ENCODE measurements at places on chromosomes 6 and 20. TPM values are rescaled to one million over a fixed set of nuclear protein-coding genes. Genes with fewer than 3 reads are reported as not detected.
A peak's percentile ranks its signal among the peaks of the same experiment; 100 is the strongest.

DNA sequence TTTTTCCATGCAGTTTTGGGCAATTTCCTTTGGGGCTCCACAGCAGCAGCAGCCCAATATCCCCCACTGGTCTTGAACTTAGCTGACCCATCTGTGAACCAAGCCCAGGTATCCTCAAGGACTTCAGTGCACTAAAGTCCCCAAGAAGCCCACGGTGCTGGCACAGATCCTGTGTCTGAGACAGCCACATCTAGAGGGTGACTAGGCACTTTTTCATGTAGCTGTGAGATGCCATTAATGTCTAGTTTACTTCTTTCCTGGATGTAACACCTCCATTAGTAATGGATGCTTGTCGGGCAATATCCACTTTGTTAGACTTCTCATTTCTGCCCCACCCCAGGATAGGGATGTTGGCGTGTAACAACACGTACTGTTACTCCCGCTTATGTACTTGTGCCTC, 176.2 kb upstream of the PROKR2 start:
- DNase-seq, result no peak
- no peaks in the 10 kb centered on the region for H3K36me3 ChIP-seq
- no peak overlapping the region for H3K4me3 ChIP-seq
- H3K27ac ChIP-seq, result no peak overlapping the region

- H3K4me3 ChIP-seq, result no peak overlapping the region
- H3K27ac ChIP-seq, result no peak overlapping the region
- H3K27me3 ChIP-seq, result no peaks in the 10 kb centered on the region
- DNase-seq, result no peak
- H3K36me3 ChIP-seq, result no peaks in the 10 kb centered on the region
- H3K4me1 ChIP-seq, result peaks cover 15% of the 10 kb centered on the region
Measured at GRCh38 chr6:95240514-95240913, 336.8 kb upstream of the MANEA start.

GRCh38 chr6:93746892-93747291, 327.5 kb upstream of the EPHA7 start:
- no peak overlapping the region for H3K27ac ChIP-seq
- DNase-seq, result no peak
- H3K4me1 ChIP-seq, result no peaks in the 10 kb centered on the region

- H3K4me3 ChIP-seq, result no peak overlapping the region
- H3K36me3 ChIP-seq, result no peaks in the 10 kb centered on the region
- no peak for DNase-seq
- no peak overlapping the region for H3K27ac ChIP-seq
Measured at GRCh38 chr20:55057779-55058415, 582.5 kb downstream of the DOK5 start.

DNA sequence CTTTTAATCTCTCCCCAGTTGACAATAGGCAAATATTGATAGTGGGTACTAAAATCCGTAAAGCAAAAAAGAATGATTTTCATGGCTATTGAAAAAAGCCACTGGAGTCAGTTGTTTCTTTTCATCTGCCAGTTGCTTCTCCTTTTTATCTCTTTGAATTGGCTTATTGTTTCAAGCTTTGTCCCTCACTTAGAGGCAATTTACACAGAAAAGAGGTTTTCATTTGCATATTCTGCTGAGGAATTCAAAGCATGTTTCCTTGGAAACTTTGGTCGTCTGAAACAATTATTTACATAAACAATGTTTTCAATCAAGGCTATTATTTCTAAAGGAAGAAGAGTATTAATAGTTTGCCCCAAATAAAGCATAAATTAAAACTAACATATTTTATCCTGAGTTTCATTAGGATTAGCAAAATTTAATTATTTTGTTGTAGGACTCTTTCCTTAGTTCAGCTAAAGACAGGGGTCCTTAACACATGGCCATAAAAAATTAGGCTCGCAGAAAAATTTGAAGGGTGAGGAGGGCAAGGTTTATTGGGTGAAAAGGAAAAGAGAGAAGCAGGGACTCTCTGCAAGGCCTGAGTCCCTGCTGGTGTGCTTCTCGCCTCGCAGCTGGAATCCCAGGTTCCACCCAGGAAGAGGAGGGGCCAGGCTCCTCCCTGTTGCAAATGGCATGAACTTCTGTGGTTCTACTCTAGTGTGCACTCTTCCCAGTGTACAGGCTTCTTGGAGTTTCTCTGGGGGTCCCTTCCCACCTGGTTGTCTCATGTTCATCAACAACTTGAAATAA, 138.8 kb upstream of the LAMA2 start:
- H3K36me3 ChIP-seq, result no peaks in the 10 kb centered on the region
- no peak for DNase-seq
- no peak overlapping the region for H3K4me3 ChIP-seq
- H3K27ac ChIP-seq, result no peak overlapping the region

- H3K27ac ChIP-seq, result no peak overlapping the region
- no peaks in the 10 kb centered on the region for H3K4me1 ChIP-seq
- DNase-seq, result no peak
- no peaks in the 10 kb centered on the region for H3K36me3 ChIP-seq
Measured at GRCh38 chr20:52536040-52536439, 344.5 kb upstream of the ZFP64 start.

PTCHD4 gene
- total RNA-seq, result 8.5 TPM

DNA sequence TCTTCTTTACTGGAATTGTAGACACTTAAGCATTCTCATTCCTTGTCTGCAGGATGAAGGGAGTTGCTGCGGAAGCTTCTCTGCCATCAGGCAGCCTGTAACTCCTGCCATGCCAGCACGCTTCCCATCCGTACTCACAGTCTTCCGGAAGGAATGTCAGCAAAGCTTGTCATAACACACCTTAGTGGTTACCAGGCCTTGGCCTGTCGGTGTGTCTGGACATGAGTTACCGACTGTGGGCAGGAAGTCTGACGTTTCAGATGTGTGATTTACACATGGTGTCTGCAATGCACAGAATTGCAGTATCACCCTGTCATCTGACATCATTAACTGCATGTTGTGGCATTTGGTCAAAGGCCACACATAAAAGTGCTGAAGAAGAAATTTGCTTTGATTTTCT, 102.2 kb downstream of the SLC24A3 start:
- H3K36me3 ChIP-seq, result no peaks in the 10 kb centered on the region
- no peaks in the 10 kb centered on the region for H3K27me3 ChIP-seq

DNA sequence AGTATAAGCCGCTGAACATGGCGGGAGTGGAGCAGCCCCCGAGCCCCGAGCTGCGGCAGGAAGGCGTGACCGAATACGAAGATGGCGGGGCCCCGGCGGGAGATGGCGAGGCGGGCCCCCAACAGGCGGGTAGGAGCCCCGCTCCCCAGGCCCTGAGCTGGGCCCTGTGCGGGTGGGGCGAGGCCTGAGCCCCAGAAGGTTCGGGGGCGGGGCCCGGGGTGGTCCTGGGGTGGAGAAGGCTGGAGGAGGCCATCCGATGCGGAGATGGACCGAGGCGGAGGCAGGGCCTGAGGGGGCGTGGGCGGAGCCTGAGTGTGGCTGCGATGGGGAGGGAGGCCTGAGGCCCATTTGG, 7.1 kb downstream of the L3MBTL1 start:
- peak overlapping the region; percentile 83 for H3K27ac ChIP-seq
- no peaks in the 10 kb centered on the region for H3K36me3 ChIP-seq
- peaks cover under 1% of the 10 kb centered on the region for H3K27me3 ChIP-seq

DNA sequence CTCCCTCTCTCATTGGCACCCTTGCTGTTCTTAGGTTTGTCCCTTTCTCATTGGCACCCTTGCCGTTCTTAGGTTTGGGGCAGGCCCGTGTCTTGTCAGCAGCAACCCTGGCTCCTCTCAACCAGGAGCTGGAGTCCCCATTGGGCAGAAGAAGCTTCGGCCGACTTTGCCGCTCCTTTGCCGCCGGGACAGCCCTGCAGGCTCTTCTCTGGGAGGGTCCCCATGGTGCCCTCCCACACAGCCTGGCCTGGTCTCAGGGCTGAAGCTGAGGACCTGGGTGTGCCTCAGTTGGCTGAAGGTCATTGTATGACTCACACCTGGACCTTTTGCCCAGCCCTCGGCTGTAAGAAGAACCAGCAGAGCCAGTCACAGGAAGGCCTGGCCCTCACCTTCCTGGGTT, 59.6 kb downstream of the PPP1R14C start:
- H3K4me1 ChIP-seq, result peaks cover 3% of the 10 kb centered on the region
- H3K27me3 ChIP-seq, result peaks cover 13% of the 10 kb centered on the region
- DNase-seq, result no peak

DNA sequence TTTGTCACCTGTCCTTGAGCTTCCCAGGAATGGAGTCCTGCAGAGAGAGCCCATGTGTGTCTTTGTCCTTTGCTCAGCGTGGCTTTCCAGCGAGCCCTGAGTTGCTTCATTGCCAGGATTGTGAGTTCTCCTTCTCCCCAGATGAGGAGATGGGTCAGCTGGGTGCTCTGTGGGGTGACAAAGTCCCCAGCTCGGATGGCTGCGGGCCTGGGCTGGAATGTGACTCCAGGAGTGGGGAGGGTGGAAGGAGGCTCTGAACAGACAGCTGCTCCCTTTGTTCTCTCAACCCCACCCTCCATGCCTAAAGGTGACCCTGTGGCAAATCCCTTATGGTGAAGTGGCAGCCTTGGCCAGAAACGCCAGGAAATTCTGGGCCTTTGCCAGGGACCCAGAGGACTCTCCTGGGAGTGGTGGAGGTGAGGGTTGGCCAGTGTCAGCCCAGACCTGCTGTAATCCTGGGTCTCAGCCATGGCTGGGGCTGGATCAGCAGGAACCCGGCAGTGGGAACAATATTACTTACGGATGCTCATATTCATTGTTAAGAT, 44.4 kb upstream of the CST5 start:
- H3K27me3 ChIP-seq, result peaks cover 11% of the 10 kb centered on the region
- H3K4me3 ChIP-seq, result no peak overlapping the region
- peaks cover 15% of the 10 kb centered on the region for H3K4me1 ChIP-seq
- no peak overlapping the region for H3K27ac ChIP-seq

DEFB125 gene
- not detected for total RNA-seq

GRCh38 chr6:156963712-156964700, 186.8 kb downstream of the ARID1B start:
- H3K27me3 ChIP-seq, result no peaks in the 10 kb centered on the region
- H3K36me3 ChIP-seq, result peaks cover 2% of the 10 kb centered on the region
- peaks cover 15% of the 10 kb centered on the region for H3K4me1 ChIP-seq
- no peak for DNase-seq
- H3K4me3 ChIP-seq, result no peak overlapping the region
- no peak overlapping the region for H3K27ac ChIP-seq

GRCh38 chr6:113842165-113842564, 15.0 kb upstream of the MARCKS start:
- H3K4me1 ChIP-seq, result peaks cover 23% of the 10 kb centered on the region
- no peak for DNase-seq
- no peak overlapping the region for H3K27ac ChIP-seq
- no peaks in the 10 kb centered on the region for H3K36me3 ChIP-seq
- no peak overlapping the region for H3K4me3 ChIP-seq

NR2E1 gene
- not detected for total RNA-seq

GRCh38 chr6:155274106-155274505, 10.3 kb downstream of the CLDN20 start:
- DNase-seq, result no peak
- H3K4me1 ChIP-seq, result peaks cover 18% of the 10 kb centered on the region
- H3K4me3 ChIP-seq, result no peak overlapping the region
- H3K27ac ChIP-seq, result no peak overlapping the region

DNA sequence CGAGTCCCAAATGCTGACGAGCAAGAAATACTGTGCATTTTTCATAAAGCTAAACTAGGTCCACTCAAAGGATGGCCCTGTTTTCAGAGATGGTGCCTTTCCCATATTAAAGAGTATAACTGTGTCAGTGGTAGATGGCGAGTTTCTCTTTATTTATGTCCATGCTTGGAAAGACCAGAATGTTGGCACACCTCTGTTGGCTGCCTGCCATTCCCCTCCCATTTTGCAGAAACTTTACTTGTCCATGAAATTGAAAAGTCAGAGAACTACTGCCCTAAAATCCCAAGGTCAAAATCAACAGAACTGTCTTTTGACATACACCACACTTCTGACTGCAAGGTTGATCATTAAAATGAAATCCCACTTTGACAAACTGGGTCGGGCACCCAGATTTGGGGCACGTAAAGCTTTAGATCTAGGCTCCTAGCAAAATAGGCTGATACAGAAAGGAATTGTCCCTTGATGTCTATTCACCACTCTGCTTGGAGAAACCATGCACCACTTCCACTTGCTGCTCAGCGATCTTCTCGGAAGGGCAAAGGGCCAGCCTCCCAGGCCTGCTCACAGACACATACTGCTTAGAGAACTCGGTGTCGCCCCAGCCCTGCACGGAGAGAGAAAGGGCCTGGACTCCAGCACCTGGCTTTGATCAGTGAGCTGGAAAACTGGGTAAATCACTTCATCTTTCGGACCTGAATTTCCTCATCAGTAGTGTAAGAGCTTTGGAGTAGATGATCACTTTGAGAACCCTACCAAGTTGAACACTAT, 130.0 kb downstream of the AGPAT4 start:
- H3K27me3 ChIP-seq, result no peaks in the 10 kb centered on the region
- no peak overlapping the region for H3K27ac ChIP-seq
- peak; percentile 22 for DNase-seq

- peaks cover 3% of the 10 kb centered on the region for H3K4me1 ChIP-seq
- H3K4me3 ChIP-seq, result no peak overlapping the region
- no peaks in the 10 kb centered on the region for H3K36me3 ChIP-seq
Measured at GRCh38 chr20:58625585-58625984, 25.5 kb upstream of the STX16 start.

DNA sequence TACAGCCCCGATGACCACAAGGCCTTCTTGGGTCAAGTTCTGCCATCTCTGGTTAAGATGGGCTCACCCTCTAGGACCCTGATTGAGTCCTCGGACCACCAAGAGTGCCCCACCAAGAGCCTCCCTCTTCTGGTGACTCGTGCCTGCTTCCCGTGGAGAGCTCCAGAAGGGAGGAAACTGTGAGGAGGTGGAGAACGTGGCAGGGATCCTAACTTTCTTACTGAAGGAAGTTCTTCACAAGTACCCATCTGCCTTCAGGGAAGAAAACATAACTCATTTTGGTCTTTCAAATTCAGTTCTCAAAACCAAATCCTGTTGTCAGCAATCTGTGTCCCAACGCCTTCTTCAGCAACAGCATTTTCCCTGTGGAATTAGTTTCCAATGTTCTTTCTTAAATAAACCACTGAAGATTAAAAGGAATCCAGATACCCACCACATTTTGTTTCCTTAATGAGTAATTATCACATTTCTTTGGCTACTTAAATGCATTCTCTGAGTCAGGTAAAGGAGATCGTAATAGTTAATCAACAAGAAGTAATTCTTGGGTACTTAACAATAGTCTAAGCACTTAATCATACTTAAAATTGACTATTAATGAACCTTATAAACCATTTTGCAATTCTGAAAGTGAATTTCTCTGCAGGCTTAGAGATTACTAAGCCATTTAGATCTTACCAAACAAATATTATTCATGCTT, 185.8 kb upstream of the SGK1 start:
- no peaks in the 10 kb centered on the region for H3K4me1 ChIP-seq
- peaks cover 3% of the 10 kb centered on the region for H3K36me3 ChIP-seq
- no peak overlapping the region for H3K4me3 ChIP-seq
- H3K27ac ChIP-seq, result no peak overlapping the region
- DNase-seq, result no peak

DNA sequence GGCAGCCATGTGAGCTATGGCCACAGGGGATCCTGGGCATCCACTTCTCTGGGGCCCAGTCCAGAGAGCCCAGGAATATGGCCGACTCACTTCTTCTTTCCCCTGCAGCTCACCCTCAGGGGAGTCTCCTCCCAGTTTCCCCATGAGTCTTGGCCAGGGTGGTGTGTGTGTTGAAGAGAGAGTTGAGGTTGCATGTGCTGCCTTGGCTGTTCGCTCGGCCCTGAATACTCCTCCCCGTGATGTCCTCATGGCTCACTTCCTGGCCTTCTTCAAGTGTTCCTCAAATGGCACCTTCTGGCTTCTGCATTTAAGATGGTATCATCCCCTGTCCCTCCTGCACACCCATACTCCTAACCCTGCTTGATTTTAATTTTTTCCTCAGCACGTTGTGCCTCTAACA, 3.2 kb upstream of the TREML1 start:
- no peak overlapping the region for H3K4me3 ChIP-seq
- peaks cover 9% of the 10 kb centered on the region for H3K4me1 ChIP-seq
- no peaks in the 10 kb centered on the region for H3K36me3 ChIP-seq
- DNase-seq, result no peak
- no peak overlapping the region for H3K27ac ChIP-seq

Measured in mesothelial cell of epicardium (in vitro differentiated cells).